ENCODE measurements at places on chromosomes 13 and 19. TPM values are rescaled to one million over a fixed set of nuclear protein-coding genes. Genes with fewer than 3 reads are reported as not detected.
A peak's percentile ranks its signal among the peaks of the same experiment; 100 is the strongest.

DNA sequence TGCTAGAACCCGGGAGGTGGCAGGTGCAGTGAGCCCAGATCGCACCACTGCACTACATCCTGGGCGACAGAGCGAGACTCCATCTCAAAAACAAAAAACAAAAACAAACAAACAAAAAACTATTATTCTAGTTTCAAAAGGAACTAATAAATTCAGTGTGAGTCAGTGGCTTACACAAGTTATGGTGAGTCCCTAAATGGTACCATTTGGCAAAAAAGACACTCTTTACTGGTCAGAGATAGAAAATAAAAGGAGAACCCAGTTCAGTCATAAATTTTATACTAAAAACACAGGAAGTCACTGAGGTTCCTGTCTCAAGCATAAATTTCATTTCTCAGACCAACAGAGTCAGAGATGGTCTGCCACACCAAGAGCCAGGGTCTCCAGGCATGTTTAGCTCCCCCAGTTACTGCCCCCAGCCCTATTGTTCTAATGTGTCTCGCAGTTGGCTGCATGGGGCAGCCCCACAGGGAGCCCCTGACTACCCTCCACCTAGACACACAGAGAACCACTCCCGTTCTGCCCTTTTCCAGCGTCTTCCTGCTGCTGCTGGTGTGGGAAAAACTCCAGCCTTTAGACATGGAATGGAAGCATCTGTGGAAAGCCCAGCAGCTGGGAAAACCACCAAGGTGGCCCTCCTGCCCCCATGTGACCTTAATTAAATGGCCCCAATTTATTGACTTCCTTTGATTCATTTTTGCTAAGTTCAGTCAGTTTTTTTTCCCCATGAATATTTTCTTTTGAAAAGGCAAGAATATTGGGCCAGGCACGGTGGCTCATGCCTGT, 12.2 kb downstream of the THSD1 start:
- H3K4me1 ChIP-seq: no peaks in the 10 kb centered on the region
- no peak overlapping the region for H3K27ac ChIP-seq
- H3K4me3 ChIP-seq: no peak overlapping the region
- no peaks in the 10 kb centered on the region for H3K27me3 ChIP-seq
- no peaks in the 10 kb centered on the region for H3K36me3 ChIP-seq

DNA sequence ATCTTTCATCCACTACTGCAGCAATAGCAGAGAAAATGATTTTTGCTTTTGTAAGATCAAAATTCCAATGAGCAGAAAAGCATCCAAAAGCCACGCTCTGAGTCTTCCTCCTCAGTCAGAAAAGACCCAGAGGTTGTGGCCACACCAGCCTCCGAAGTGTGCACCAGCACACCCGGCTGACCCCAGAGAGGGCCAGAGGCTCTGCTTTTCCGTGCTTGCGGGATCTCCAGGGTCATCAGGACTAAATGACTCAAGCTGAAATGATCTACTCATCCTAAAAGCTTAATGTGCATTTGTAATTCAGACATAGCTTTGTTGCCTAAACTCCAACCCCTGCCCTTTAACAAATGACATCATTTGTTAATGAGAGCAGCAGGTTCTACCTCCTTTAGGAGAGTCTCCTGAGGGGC, 16.5 kb downstream of the RXFP2 start:
- H3K36me3 ChIP-seq: no peaks in the 10 kb centered on the region
- H3K27me3 ChIP-seq: no peaks in the 10 kb centered on the region
- H3K4me3 ChIP-seq: no peak overlapping the region
- no peak overlapping the region for H3K27ac ChIP-seq
- no peak for DNase-seq

DNA sequence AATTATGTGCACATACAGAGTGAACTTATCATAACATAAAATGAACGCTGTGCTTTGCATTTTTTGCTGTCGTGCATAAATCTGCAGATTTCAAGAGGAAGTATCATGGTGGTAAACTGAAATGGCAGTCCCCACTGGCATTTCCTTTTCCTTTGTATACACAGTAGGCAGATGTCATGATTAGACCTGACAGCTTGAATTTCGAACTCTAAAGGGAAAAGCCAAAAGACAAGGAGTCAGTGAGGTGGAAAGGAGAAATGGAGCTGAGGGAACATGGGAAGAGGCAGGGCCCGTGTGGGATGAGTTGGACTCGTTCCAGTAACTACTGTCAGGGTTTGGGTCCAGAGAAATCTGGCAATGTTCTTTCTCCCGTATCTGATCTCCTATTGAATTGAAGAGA, 454.1 kb upstream of the SGCG start:
- no peaks in the 10 kb centered on the region for H3K4me1 ChIP-seq
- H3K27ac ChIP-seq: no peak overlapping the region
- H3K4me3 ChIP-seq: no peak overlapping the region
- no peaks in the 10 kb centered on the region for H3K27me3 ChIP-seq
- DNase-seq: no peak

DNA sequence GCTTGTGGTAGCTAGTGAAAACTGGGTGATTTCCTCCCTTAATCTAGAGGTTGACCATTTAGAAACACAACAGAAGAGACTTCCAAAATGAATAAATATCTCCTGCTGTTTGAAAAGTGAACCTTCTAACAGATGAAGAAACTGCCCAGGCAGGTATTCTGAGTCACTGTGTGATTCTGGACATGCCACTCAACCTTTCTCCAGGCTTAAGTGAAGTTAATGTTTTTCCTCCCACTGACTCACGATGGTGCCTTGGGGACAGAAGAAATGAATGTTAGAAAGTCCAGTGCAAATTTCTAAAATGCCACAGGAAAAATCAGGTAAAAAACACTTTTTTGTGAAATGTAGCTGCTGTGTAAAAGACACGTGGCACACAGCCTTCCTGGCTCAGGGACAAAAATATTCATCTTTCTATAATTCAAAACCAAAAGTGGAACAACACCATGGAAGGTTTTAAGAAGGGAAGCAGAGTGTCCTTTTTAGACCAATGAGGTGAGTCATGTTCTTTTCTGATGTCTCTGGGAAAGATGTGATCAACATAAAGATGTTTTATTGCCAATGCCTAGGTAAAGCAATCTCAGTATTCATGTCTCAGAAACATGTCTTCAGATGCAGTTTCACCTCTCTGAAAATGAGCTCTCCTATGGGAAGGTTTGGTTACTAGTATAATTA, 9.1 kb downstream of the UBE2L5 start:
- DNase-seq: no peak
- no peak overlapping the region for H3K4me3 ChIP-seq
- H3K27me3 ChIP-seq: no peaks in the 10 kb centered on the region
- no peaks in the 10 kb centered on the region for H3K4me1 ChIP-seq

DNA sequence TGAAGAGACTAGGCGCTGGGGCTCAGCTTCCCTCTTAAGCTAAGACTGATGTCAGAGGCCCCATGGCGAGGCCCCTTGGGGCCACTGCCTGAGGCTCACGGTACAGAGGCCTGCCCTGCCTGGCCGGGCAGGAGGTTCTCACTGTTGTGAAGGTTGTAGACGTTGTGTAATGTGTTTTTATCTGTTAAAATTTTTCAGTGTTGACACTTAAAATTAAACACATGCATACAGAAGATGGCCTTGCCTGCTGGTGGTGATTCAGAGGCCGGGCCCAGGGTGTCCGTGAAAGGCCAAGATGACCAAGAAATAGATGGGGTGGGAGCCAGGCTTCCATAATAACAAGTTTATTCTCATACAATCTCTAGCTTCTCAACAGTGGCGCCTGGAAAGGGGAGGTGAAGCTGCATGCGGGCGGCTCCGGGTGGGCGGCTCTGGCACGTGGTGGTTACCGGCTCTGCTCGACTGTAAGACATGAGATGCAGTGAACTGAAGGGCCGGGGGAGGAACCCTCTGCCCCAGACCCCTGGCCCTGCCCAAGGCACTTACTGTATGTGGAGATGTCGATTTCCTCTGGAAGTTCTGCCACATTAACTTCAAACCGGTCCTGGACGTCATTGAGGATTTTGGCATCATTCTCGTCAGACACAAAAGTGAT, 10.5 kb downstream of the DDX39A start:
- peaks cover 11% of the 10 kb centered on the region for H3K4me1 ChIP-seq
- no peak for DNase-seq
- H3K4me3 ChIP-seq: no peak overlapping the region
- no peak overlapping the region for H3K27ac ChIP-seq
- H3K27me3 ChIP-seq: no peaks in the 10 kb centered on the region

DNA sequence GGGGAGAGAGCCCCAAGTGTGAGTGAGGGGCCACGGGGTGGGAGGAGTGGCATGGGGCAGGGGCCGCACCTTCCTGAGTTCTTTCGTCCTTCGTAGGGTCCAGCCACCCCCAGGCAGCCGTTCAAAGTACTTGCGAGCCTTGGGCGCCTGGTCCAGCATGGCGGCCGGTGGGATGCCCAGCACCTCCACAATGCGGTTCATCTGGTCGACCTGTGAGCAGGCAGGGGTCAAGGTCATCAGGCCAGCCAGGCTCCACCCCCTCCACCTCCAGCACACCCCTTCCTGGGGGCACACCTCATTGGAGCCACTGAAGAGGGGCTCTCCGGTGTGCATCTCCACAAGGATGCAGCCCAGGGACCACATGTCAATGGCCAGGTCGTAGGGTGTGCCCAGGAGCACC, 6.7 kb downstream of the DYRK1B start:
- H3K27me3 ChIP-seq: no peaks in the 10 kb centered on the region
- peaks cover 9% of the 10 kb centered on the region for H3K36me3 ChIP-seq
- H3K27ac ChIP-seq: no peak overlapping the region
- no peak for DNase-seq
- peaks cover 18% of the 10 kb centered on the region for H3K4me1 ChIP-seq

DNA sequence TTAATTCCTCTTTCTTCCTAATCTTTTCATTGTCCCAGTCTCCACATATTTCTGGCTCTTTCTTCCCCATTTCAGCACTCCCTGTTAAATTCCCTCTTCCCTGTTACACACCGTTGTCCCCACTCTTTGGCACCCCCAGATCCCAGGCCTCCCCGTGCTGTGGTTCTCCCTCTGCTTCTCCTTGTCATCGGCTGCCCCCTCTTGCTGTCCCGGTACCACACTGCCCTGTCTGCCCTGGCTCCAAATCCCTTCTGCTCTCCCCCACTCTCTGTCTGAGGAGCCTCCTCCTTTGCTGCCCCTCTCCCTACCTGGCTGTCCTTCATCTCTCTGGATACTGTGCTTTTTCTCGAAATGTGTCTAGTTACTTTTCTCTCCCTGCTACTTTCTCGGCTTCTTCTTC, 983 bp downstream of the ZNF415 start:
- H3K27me3 ChIP-seq: no peaks in the 10 kb centered on the region
- no peaks in the 10 kb centered on the region for H3K36me3 ChIP-seq
- no peak overlapping the region for H3K27ac ChIP-seq
- peaks cover 9% of the 10 kb centered on the region for H3K4me1 ChIP-seq
- H3K4me3 ChIP-seq: peak overlapping the region; percentile 22

GRCh38 chr19:32869369-32869965, at the start of gene SLC7A9:
TSS of gene SLC7A9 (minus strand) at chr19:32869767. CDS start at chr19:32868534, 1,233 bp downstream.
- no peak for DNase-seq
- no peaks in the 10 kb centered on the region for H3K4me1 ChIP-seq
- no peak within 1 kb of the TSS for H3K4me3 ChIP-seq
- H3K36me3 ChIP-seq: no peaks in the 10 kb centered on the region

DNA sequence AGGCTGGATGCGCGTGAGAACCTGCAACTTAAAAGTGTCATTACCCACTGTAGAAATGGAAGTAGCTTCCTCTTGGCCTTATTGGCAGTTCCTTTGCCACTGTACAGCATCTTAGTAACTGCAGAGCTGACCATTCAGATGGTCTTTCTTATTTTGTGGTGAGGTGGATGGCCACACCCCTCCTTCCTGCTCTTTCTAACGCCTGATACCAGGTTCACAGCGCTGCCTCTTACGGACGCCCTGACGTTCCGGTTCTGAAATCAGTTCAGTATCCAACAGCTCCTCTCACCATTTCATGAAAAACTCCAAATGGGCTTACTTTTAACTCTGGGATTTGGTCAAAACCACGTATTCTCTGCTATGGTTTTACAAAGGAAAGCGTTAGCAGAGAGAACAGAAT, 134.6 kb downstream of the ATP11A start:
- no peaks in the 10 kb centered on the region for H3K4me1 ChIP-seq
- DNase-seq: no peak
- H3K27me3 ChIP-seq: no peaks in the 10 kb centered on the region
- no peaks in the 10 kb centered on the region for H3K36me3 ChIP-seq
- no peak overlapping the region for H3K27ac ChIP-seq
- no peak overlapping the region for H3K4me3 ChIP-seq

GRCh38 chr19:50548191-50549058, 19.8 kb downstream of the LRRC4B start:
- no peaks in the 10 kb centered on the region for H3K27me3 ChIP-seq
- no peaks in the 10 kb centered on the region for H3K36me3 ChIP-seq
- no peak overlapping the region for H3K27ac ChIP-seq
- no peaks in the 10 kb centered on the region for H3K4me1 ChIP-seq

DNA sequence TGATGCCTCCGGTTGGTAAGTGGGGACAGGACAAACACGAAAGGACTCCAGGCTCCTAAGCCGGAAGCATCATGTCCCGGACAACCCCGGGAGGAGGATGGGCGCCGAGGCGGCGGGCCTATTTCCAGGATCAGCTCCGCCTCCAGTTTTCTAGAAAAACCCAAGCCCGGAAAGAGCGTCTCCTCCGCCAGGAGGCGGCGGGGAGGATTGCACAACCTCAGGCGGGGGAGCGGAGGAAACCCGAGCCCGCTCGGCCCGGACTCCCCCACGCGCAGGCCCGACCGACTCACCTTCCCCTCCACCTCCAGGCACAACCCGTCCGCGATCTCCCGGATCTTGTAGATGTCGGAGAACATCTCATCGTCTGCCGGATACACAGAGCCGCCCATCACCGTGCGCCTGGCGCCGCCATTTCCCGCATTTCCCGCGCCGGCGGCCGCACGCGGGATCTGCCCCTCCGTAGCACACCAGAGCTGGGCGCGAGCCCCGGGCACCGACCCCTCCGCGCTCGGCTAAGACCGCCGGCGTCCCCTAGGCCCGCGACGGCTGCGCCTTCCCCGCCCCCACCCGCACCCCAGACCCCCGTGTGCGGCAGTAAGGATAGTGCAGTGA, 455 bp downstream of the TPT1 start:
- H3K27me3 ChIP-seq: no peaks in the 10 kb centered on the region
- H3K36me3 ChIP-seq: peaks cover 16% of the 10 kb centered on the region
- H3K4me3 ChIP-seq: peak overlapping the region; percentile 48
- DNase-seq: peak; percentile 92
- H3K4me1 ChIP-seq: peaks cover 48% of the 10 kb centered on the region
- H3K27ac ChIP-seq: peak overlapping the region; percentile 100

GRCh38 chr13:91358387-91358782, 10.9 kb downstream of the MIR17HG start:
- H3K27me3 ChIP-seq: no peaks in the 10 kb centered on the region
- H3K4me3 ChIP-seq: no peak overlapping the region
- DNase-seq: no peak
- no peaks in the 10 kb centered on the region for H3K36me3 ChIP-seq
- no peak overlapping the region for H3K27ac ChIP-seq

GRCh38 chr19:4415352-4415751, 12.9 kb downstream of the CHAF1A start:
- H3K27ac ChIP-seq: no peak overlapping the region
- DNase-seq: no peak
- no peaks in the 10 kb centered on the region for H3K27me3 ChIP-seq

The CYP4F22 gene
- not detected for total RNA-seq

The SULT2A1 gene
- not detected for total RNA-seq

The TYROBP gene
- 19.2 TPM for total RNA-seq

The GPR4 gene
- 0.99 TPM for total RNA-seq

The PLIN4 gene
- total RNA-seq: 125 TPM

All from body of pancreas (tissue), 4 donors.